ENCODE measurements at places on chromosomes 7 and 10.

- no peak overlapping the region for H3K4me3 ChIP-seq
- DNase-seq: no peak
- H3K4me1 ChIP-seq: no peaks in the 10 kb centered on the region
- H3K27me3 ChIP-seq: no peaks in the 10 kb centered on the region
- peak overlapping the region; percentile 74 for H3K27ac ChIP-seq
- H3K36me3 ChIP-seq: no peaks in the 10 kb centered on the region
Observed at GRCh38 chr7:40701836-40702551, 567.2 kb downstream of the SUGCT start.

- no peaks in the 10 kb centered on the region for H3K4me1 ChIP-seq
- no peak for DNase-seq
- no peak overlapping the region for H3K4me3 ChIP-seq
- H3K36me3 ChIP-seq: no peaks in the 10 kb centered on the region
Observed at GRCh38 chr7:77579797-77580196, 42.7 kb downstream of the PTPN12 start.

DNA sequence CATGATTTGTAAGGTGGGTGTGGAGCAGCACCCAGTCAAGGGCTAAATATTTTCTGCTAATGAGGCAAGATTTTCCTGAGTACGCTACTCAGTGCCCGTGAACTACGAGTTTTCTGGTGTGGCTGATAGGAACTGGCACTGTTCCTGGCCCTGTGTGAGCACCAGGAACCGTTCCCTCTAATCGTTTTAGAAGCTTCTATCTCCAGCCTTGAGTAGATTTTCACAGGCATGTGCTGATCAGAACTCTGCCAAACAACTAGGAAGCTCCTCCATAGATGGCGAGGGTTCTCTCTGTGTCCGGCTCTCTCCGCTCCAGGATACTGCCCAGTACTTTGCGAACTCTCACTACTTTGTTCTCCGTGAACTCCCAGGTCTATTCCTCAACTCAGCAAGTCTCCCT lies 17.7 kb downstream of the TRIM4 start:
- H3K36me3 ChIP-seq: peaks cover 6% of the 10 kb centered on the region
- no peaks in the 10 kb centered on the region for H3K27me3 ChIP-seq
- no peak overlapping the region for H3K4me3 ChIP-seq
- DNase-seq: no peak
- no peaks in the 10 kb centered on the region for H3K4me1 ChIP-seq

DNA sequence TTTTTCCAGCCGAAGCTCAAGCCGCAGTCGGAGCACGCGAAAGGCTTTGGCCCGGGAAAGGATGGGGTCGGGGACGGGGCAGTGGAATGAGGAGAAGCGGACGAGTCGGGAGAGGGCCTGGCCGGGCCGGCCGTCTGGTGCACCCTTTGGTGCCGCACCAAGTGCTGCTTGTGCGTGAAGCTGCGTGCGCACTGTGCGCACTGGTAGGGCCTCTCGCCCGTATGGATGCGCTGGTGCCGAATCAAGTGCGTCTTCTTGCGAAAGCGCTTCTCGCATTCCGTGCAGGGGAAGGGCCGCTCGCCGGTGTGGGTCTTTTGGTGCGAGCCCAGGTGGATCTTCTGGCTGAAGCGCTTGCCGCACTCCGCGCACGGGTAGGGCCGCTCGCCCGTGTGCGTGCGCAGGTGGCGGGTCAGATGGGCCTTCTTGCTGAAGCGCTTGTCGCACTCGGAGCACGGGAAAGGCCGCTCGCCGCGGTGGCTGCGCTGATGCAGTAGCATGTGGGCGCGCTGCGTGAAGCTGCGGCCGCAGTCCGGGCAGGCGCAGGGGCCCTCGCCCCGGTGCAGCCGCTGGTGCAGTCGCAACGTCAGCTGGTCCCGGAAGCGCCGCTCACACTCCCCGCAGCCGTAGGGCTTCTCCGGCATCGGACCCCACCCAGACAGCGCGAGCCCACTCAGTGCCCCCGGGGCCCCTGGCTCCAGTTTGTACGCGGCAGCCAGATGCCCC lies 7.8 kb downstream of the ZNF467 start:
- DNase-seq: no peak
- no peak overlapping the region for H3K4me3 ChIP-seq
- no peak overlapping the region for H3K27ac ChIP-seq
- H3K4me1 ChIP-seq: no peaks in the 10 kb centered on the region
- H3K27me3 ChIP-seq: peaks cover 3% of the 10 kb centered on the region

- H3K27me3 ChIP-seq: no peaks in the 10 kb centered on the region
- H3K36me3 ChIP-seq: no peaks in the 10 kb centered on the region
- DNase-seq: no peak
- H3K4me1 ChIP-seq: no peaks in the 10 kb centered on the region
Observed at GRCh38 chr7:122616951-122617350, 82.0 kb downstream of the RNF133 start.

DNA sequence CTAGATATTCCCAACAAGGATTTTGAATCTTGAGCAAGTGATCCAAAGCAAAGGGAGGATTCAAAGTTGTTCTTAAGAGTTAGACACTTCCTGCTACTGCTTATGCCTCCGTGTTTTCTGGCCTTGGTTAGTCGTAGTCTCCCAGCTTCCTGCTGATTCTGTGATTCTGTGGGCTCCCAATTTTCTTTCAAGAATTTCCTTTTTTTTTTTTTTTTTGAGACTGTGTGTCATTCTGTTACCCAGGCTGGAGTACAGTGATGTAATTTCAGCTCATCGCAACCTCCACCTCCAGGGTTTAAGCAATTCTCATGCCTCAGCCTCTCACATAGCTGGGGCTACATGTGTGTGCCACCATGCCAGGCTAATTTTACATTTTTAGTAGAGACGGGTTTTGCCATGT lies 4.4 kb upstream of the ITGB8 start:
- H3K27ac ChIP-seq: no peak overlapping the region
- no peak overlapping the region for H3K4me3 ChIP-seq
- H3K27me3 ChIP-seq: no peaks in the 10 kb centered on the region
- H3K4me1 ChIP-seq: no peaks in the 10 kb centered on the region

Data from breast epithelium (tissue), 4 donors.